ENCODE measurements at places on chromosomes 2 and 18.

DNA sequence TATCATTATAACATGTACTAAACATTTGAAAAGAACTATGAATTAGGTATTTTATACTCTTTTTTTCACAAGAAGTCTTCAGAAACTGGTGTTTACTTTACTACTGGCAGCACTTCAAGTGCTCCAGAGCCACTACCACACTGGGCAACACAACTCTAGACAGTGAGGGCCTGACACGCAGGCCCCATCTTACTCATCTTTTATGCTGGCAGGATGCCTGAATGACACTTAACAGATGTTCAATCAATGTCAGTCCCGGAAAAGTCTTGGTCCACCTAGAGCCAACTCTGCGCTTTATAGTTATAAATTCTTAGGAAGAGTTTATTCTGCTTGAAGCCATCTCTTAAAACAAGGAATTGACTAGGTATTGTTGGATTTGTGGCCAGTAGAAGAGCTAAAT is 8.7 kb upstream of the WIPF1 start:
- no peak for DNase-seq

DNA sequence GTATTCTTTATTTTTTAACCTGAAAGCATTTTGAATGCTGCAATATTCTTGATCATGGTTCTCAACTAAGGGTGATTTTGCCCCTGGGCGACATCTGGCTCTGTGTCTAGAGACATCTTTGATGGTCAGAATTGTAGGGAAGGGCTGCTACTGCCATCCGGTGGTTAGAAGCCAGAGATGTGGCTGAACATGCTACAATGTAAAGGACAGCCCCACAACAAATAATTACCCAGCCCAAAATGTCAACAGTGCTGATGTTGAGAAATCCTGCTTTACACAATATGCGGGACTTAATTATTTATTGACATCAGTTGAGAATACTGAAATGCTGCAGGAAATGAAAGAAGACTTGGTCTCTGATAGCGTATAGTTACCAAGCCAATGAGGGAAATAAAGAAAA is 37.5 kb upstream of the SERPINB2 start:
- no peak for DNase-seq

GRCh38 chr2:9318461-9319337 is 104.6 kb downstream of the ITGB1BP1 start:
- no peak for DNase-seq

DNA sequence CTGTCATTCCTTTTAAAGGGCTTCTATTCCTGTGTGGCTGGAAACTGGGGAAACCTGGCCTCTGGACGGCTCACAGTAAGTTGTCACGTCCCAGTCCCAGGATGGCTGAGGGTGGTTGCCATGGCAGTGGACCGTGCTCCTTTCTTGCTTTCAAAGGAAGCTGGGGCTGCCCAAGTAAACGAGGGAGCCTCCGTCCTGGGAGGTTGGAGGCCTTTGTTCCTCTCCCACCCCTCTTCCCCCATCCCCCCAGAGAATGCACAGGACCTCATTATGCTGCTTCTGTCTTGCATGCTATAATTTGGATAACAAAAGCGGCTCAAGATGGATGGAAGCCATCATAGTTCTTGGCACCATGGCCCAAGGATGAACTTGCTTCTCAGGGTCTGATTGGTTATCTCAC is 325.5 kb upstream of the HS6ST1 start:
- DNase-seq, result no peak

GRCh38 chr2:236673126-236673822 is 103.6 kb downstream of the ACKR3 start:
- DNase-seq, result no peak

DNA sequence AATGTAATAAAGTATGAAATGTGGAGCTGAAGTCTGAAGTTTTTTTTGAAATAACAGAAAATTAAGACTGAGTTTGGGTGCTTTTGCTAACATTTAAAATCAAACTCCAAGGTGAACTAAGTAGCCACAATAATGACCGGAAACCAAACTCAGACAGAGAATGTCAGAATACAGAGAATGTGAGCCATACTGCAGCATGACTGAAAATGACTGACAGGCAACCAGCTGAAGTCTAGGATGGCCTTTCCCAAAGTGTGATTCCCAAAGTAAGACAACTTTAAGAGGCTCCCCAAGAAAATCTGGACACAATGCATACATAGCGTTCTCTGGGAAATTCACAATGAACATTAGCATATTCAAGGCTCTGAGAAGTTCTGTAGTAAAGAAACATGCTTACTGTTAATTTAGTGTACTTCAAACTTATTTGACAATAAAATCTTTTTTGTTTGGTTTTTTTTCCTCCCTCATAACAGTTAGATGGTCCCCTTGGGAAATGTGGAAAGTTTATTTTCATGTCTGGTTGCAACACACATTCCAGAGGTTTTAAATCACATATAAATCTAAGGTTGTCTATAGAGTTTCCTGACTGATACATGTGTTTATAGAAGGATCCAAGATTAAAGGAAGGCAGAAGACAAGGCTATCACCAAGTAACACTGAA is 28.6 kb downstream of the PLA2R1 start:
- DNase-seq, result no peak

GRCh38 chr2:200158647-200159356 is 147.7 kb upstream of the SPATS2L start:
- no peak for DNase-seq

- DNase-seq, result no peak
Observed at GRCh38 chr2:25845843-25846505, 32.3 kb downstream of the ASXL2 start.

- no peak for DNase-seq
Observed at GRCh38 chr18:58078889-58079573, 35.0 kb downstream of the NEDD4L start.

DNA sequence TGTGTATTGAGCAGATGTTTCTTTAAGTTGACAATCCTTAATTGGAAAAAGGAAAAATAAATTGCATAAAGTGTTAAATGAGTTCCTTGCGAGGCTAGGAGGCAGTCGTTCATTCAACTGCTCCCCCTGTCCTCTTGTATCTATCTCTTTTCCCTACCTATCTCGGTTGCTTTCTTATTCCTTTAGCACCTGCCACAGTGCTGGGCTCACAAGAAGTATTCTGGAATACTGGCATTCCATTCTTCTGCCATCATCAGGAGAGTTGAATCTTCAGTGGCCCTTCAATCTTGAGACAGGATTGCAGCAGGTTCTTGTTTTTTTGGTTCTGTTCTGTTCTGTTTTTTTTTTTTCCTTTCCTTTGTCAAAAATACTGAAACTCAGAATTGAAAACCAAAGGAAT is 143.1 kb upstream of the AQP4 start:
- DNase-seq, result no peak

GRCh38 chr2:157257312-157258252 is at the start of gene GALNT5:
Gene GALNT5 (plus strand): TSS chr2:157257705. CDS start chr2:157258083, 378 bp downstream.
- DNase-seq, result no peak

DNA sequence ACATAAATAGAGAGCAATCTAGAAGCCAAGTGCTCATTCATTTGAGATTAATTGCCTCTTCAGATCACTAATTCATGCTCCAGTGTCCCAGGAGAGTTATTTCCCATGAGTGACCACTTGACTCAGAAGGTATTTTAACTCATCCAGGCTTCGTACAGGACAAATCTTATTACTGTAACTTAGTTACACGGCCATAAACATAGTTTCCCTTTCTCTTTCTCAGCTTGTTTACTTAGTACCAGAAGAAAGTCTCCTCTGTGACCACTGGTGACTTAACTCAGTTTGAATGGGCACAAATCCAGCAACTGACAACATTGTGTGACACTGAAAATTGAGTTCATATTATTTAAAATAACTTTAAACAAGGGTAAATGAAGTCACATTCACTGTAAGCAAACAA is 25.3 kb downstream of the MMADHC start:
- DNase-seq, result no peak

DNA sequence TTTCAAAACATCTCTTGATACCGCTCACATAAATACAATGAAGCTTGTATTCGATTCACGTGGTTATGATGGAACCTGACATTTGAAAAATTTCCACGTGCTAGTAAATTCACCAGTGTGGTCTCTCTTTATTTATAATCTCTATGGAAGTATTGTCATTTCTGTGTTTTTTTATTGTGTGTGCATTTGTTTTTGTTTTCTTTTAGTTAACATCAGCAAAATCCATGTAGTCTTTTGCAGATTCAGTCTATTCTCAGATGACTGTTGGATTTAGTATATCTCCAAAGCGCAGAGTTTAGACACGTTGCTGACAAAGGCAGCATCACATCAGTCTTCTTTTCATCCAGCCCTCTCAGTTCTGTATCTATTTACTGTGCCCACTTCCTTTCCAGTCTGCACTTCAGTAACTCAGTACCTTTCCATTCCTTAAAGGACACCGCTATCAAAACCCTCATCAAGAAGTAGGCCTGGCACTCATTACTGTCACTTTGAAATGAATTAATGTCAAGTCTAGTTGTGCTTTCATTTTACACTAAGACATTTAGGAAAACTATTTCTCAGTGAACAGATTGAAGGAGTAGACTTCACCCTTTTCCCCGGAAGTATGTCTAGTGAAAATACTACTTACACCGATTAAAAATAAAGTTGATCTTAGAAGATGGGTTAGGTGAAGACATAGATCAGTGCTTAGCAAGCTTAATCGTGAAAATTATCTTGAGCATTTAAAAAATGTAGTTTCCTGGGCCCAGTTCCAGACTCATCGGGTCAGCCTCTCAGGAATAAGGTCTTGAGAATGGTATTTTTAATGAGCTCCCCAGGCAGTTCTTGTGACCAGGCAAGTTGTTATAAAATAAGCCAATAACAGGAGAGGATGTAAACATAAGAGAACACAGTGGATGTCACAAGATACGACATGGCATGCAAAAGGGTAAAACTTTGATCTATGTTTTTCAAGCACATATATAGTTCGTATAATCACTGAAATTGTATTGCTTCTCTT is 506.8 kb upstream of the ZEB2 start:
- DNase-seq, result no peak

DNA sequence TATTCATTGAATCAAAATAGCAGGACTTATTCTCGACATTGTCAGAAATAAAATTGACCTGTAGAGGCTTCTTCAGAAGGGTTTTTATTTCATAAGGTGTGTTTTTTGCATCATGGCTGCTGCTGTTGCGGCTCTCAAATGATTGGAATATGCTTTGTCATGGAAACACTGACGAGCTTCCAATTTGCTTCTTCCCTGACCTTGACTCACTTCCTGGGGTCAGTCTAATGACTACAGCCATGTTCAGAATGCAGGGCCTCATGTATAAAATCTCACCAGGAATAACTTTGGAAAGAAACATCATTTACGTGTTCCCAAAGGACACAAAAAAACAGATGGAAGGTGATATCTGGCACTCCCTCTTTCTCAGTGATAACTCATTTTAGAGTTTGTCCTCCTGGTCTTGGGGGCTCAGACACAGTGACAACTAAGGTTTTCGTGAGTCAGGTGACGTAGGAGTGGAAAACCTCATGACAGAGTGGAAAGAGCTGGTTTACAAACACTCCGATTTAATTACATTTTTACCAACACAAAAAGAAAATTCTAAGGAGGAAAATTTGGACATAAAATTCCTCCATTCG is 467.0 kb upstream of the RAB12 start:
- no peak for DNase-seq

- DNase-seq, result no peak
Observed at GRCh38 chr2:131104487-131105155, 515 bp upstream of the PLEKHB2 start.

DNA sequence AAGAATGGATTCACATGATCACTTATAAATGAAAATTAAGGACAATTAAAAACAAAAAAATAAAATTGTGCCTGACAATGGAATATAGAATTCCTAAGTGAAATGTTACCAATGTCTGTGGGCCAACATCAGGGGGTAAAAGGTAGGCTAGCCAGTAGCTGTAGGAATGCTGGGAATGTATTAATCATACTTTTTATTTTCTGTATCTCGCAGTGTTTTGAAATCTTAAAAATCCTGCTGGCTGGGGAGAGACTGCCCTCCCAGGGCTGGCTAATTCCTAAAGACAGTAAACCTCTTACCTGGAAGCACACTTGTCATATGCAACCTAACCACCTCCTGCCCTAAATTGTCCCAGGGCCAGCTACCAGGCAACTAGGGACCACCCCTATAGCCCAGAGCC is 69.8 kb downstream of the REV1 start:
- DNase-seq, result no peak

- DNase-seq, result no peak
Observed at GRCh38 chr2:225124311-225125017, 82.2 kb upstream of the DOCK10 start.

GRCh38 chr2:231684314-231685223 is 23.8 kb upstream of the PTMA start:
- no peak for DNase-seq

DNA sequence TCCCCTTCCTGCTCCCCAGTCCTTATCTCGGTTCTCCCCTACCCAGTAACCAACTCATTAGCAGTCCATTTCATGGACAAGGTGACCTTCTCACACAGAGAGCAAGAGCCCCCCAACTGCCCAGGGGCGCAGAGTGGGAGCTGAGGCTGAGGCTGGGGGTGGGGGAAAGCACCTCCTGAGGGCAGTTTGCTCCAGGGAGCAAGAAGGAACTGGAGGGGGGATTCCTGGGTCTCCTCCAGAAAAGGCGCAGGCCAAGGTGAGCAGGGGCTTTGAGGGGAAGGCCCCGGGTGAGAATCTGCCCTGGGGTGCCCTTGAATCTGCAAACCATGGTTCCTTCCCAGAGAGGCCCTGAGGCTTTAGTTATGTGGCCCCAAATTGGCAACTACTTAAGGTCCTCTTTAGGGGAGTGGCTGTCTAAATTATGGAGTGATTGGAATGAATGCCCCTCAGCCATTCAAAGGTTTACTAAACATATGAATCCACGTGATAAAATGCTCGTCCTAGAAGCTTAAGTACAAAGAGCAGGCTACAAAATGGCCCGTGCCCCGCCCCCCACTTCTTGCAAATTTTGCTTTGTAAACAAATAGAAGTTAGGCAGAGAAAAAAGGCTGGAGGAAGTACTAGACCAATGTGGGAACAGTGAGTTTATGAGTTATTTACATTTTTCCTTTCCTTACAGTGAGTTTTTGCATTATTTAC is 123.5 kb upstream of the HS6ST1 start:
- no peak for DNase-seq

DNA sequence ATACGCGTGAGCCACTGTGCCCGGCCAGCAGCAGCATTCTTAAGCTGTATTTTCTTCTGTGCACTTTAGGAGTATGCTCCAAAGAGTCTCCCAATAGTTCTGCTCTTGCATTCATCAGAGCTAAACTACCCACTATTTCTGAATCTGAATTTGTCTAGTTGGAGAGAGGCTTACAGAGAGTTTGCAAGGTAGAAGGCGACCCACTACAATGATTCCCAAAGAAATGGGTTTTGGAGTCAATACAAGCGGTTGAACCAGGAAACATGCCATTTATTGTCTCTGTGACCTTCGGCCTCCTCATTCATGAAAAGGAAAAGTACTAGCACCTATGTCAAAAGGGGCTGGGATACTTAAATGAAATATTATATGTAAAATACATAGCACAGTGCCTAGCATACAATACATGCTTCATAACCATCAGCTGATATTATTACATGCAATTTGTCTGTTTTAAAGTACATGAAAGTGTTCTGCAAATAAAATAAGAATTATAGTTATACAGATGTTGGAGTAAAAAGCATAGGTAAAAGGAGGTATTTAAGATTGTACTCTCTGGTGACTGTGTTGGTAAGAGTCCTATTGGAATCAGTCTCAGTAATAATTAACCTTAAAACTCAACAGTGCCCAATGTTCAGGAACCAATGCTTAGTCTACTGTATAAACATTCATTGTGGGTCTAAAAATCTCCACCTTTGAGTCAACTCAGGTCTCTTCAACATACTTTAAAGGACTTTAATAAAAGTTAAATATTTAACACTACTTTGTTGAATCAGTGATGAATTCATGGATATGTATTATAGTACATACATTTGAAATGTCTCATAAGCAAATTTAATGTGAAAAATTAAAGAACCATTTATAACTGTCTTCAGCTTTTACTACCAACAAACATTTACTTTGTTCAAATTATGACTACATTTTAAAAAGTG is 89.8 kb upstream of the GRB14 start:
- DNase-seq, result no peak

Measured in bone marrow (tissue), 2 donors.